ENCODE measurements at places on chromosomes 5 and 9.
A peak's percentile ranks its signal among the peaks of the same experiment; 100 is the strongest.

DNA sequence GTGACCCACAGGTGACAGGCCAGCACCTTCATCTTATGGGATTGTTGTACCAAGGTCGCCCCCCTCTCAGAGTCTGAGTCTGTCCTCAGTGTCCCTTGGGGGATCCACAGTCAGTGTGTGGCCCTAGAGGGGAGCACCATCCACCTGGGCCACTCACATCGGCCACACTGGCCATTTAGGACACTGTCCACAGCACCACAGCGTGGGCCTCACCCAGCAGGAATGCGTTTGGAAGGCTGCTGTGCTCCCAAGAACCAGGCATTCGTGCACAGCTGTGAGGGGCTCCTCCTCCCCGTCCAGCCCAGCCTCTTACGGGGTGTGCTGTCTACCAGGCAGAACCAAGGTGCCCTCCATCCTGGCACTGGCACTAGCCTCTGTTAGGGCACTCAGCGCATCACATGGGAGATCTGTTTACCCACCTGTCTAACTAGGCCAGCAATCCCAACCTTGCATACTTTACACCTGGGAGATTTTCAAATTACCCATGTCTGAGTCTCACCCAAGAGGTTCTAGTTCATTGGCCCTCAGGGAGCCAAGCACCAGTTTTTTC is 24.5 kb upstream of the UBE2QL1 start:
- no peak for DNase-seq

DNA sequence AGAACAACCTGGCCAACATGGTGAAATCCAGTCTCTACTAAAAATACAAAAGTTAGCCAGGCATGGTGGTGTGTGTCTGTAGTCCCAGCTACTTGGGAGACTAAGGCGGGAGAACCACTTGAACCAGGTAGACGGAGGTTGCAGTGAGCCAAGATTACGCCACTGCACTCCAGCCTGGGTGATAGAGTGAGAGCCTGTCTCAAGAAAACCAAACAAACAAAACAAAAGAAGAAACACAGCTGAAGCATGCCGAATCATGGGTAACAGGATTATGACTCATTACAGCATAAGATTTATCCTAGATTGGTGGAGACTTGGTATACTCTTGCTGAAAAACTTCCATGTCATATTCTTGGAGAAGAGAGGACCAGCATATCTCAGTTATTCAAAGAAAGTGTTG is 236.7 kb upstream of the CCNH start:
- DNase-seq: no peak

- DNase-seq: no peak
Measured at GRCh38 chr9:109517901-109518377, 19.8 kb upstream of the PTPN3 start.

DNA sequence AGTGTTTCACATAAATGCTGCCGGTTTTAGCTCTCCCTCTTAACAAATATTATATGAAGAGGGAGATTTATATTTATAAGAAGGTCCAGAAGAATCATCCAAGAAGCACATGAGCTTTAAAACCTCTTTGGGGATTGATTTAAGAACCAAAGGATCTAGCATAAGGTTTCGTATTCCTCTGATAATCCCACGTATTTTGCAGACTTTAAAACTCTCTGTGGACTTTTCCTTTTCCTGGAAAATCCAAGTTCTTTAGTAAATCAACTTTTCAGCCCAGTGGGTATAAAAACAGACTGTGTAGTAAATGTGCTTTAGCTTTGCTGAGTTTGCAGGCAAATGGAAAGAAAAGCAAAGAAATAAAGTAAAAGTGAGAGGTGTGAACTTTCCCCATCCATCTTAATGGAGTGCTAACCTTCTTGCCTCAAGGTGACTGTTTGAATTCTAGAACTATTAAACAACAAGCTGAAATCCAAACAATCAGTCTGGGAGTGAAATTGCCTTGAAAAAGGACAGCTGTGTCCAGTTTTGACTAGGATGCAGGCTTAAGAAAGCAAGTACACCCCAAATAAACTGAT is 363.4 kb upstream of the SLC24A2 start:
- no peak for DNase-seq

DNA sequence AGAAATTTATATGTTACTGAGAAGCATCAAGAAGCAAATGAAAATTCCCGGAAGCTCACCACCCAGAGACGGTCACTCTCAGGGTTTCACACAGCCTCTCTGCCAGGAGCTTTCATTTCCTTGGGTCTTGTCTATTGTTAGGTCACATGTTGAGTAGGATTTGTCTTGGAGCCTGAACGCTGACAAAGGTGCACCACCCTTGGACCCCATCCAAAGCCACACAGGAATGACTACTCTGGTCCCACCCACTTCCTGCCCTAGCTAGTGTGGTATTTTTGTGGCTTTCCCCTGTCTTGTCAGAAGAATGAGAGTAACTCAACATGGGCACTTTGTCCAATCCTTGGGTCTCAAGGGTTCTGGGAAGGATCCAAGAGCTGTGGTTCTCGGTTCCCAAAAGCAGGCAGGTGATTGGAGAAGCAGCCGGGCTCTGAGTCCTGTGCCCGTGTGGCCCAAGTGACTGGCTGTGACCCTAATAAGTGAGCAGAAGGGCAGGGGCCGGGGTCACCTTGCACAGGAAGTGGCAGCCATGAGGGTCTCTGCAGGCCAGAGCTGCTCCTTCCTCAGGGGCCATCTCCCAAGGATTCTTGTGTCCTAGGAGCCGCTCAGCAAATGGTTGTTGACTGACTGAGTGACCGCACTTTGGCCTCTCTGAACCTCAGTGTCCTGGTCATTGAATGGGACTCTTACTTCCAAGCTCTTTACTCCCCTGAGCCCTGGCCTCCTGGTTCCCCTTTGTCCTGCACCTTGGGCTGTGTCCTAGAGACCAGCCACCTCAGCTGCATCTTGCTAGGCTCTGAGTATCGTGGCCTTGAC is 6.9 kb downstream of the FGD3 start:
- DNase-seq: peak; percentile 95

- no peak for DNase-seq
Measured at GRCh38 chr5:159560088-159560487, 229.8 kb upstream of the IL12B start.

GRCh38 chr9:114694719-114695269 is 12.8 kb upstream of the TEX48 start:
- DNase-seq: no peak
